ENCODE measurements at places on chromosomes 12 and 14.

DNA sequence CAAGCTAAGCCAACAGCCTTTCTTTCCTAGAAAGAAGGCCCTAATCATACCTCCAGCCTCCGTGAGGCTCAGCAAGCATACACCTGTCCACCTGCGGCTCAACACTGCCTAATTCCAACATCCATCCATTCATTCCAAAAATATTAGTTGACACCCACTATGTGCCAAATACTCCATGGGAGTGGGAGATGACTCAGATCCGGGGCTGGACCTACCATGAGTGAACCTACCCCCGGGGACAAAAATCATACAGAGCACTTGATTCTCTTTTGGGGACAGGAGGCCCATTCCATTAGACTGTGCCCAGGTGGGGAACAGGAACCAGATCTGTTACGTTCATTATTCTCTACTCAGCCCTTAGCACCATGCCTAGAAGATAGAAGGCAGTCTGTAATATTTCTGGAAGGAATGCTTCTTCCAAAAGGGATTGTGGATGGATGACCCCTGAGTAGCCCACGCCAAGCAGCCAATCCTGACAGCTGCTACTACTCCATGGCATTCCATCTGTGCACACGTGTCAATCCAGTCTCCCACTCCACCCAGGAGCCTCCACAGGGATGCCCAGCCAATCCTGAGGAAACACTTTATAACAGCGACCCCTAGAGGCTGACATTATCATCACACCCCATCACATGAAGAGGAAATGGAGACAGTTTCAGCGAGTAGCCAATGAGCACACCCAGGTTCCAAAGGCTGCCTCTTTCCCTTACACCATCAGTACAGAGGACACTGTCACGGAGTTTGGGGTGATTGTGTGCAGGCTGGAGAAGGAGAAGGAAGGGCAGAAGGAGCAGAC lies 170.7 kb downstream of the ESRRB start:
- peak; percentile 12 for DNase-seq

GRCh38 chr14:105386581-105387529 lies 11.5 kb upstream of the TEX22 start:
- no peak for DNase-seq

DNA sequence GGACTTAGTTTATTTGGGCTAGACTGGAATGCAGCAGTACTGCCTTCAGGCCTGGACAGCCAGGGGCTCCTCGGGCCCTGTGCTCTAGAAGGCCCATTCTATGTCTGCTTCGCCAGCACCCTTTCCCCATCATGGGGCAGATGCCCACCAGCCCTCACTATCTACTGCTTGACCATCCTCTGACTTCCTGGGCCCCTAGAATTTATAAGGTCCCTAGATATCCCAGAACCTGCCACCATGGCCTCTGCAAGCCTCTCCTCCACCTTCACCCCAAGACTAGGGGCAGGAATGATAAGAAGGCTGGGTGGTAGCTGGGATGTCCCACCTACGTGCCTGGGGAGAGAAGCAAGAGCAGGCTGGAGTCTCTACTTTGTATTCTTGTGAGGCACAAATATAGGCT lies 58.8 kb upstream of the STRN3 start:
- DNase-seq, result no peak

- DNase-seq, result no peak
Measured at GRCh38 chr12:57477710-57478681, 1.7 kb downstream of the ARHGAP9 start.

DNA sequence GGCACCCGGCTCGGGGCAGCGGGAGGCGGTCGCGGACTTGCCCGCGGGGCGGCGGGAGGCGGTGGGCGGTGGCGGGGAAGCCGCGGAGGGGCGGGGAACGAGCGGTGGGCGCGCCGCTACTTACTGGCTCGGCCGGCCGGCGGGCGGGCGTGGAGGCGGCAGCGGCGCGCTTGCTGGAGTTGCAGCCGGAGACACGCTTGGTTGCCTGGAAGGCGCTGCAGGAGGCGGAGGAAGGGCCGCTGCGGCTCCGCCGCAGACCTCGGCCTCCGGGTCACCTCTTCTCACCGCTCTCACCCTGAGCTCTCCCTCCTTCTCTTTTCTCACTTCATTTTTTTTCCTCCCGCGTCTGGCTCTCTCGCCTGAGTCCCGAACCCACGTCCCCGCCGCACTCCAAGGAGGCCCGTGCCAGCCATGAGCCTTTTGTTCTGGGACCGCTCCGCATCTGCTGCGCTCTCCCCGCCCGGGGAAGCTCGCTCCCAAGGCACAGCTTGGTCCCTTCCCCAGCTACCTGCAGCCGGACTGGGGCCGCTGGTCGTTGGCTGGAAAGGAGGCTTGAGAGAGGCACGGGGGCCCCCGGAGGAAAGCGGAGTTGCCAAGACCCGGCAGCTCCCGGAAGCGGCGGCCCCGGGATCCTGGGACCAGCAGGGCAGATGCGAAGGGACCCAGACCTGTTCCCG lies 592 bp upstream of the KCNK10 start:
- DNase-seq, result peak; percentile 7

- peak; percentile 46 for DNase-seq
Measured at GRCh38 chr14:51293149-51293911, 53.3 kb downstream of the TMX1 start.

- DNase-seq, result no peak
Measured at GRCh38 chr12:6494968-6495367, 1.1 kb downstream of the NCAPD2 start.

DNA sequence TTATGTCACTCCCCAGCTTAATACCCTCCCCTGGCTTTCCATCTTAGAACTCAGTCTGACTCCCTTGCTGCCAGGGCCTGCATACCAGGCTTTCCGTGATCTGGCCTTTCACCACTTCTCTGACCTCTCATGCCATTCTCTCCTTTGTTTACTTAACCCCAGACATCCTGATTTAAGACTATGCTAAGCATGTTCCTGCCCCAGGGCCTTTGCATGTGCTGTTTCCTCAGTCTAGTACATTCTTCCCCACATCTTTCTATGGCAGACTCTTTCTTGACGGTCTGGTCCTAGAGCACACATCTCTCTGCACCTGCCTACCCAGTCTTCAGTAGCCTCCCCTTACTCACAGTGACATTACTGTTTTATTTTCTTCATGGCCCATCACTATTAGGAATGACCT lies 42.2 kb downstream of the PLXNC1 start:
- no peak for DNase-seq

DNA sequence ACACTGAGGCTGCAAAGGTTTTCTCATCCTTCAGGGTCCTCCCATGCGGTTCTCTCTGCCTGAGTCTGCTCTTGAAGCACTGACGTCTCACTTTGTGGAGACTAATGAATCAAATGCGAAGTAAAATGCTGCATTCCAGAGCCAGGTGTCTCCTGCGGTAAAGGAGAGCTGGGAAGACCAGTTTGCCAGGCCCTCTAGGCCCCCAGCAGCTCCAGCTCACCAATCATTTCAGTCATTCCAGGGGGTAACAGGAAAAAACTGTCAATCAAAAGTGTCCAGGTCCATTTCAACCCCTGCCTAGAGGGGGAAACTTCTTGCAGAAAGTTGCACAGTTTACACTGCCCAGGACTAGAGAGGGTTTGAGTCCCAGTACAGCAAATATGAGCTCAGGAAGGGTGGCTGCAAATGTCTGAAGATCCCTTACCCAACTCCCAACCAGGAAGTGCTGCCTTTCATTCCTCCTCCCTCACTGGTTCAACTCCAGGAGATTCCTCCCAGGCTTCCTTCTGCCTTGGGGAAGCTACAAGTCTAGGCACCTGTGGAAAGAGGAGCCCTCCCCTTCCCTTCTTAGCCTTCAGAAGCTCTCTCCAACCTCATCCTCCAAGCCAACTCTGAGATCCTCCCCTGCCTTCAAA lies 2.7 kb upstream of the NXPH4 start:
- DNase-seq, result no peak

GRCh38 chr12:120199595-120200306 lies 1.2 kb downstream of the RPLP0 start:
- peak; percentile 42 for DNase-seq

GRCh38 chr12:75560167-75560566 lies 48.8 kb upstream of the KRR1 start:
- peak; percentile 38 for DNase-seq

GRCh38 chr14:96255501-96256366 lies at the start of gene BDKRB1:
Gene BDKRB1 (plus strand): TSS chr14:96256210. CDS start chr14:96263683, 7,473 bp downstream.
- DNase-seq, result peak; percentile 95

DNA sequence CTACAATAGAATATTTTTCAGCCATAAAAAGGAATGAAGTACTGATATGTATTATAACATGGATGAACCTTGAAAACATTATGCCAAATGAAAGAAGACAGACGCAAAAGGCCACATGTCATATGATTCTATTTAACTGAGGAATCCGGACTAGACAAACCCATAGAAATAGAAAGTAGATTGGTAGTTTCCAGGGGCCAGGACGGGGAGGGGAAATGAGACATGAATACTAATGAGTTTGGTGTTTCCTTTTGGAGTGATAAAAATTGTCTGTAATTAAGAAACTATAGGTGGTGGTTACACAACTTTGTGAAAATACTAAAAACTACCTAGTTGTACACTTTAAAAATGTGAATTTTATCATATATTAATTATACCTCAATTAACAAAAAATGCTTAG lies 247.6 kb downstream of the BCAT1 start:
- DNase-seq, result no peak

DNA sequence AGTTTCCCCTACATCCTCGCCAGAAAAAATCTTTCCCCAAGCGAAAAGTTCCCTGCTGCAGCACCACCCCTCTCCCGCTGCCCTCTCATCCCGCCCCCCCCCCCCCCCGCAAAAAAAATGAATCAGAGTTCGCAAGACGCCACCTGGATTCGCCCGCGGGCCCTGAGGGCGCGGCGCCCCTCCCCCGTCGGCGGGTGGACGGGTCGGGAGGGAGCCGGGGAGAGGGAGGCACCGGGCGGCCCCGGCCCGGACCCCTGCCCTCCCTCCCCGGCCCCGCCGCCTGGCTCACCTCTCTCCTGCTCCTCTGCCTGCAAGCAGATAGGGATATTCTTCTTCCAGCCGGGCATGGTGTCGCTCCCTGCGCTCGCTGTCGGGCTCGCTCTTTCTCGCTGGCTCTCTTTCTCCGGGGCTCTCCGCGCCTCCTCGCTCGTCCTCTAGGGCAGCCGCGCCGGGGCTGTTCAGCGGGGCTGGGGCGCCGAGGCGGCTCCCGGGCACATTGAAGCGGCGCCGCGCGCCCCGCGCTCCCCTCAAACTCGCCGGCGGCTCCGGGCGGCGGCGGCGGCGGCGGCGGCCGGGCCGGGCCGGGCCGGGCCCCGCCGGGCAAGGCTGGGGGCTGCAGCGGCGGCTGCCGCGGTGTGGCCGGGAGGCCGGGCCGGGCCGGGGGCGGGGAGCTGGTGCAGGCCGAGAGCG lies 200.3 kb upstream of the CAND1 start:
- peak; percentile 53 for DNase-seq

- no peak for DNase-seq
Measured at GRCh38 chr12:120699553-120699952, 10.7 kb upstream of the UNC119B start.
